ENCODE measurements at places on chromosomes 5 and 9.
A peak's percentile ranks its signal among the peaks of the same experiment; 100 is the strongest.

- DNase-seq = no peak
Observed at GRCh38 chr9:34510497-34511468, 12.0 kb downstream of the ENHO start.

GRCh38 chr5:98750693-98751092, 22.8 kb upstream of the RGMB start:
- no peak for DNase-seq

GRCh38 chr9:127232833-127233549, 31.6 kb upstream of the GARNL3 start:
- DNase-seq = no peak

- no peak for DNase-seq
Observed at GRCh38 chr9:134962065-134962972, 44.6 kb upstream of the FCN1 start.

DNA sequence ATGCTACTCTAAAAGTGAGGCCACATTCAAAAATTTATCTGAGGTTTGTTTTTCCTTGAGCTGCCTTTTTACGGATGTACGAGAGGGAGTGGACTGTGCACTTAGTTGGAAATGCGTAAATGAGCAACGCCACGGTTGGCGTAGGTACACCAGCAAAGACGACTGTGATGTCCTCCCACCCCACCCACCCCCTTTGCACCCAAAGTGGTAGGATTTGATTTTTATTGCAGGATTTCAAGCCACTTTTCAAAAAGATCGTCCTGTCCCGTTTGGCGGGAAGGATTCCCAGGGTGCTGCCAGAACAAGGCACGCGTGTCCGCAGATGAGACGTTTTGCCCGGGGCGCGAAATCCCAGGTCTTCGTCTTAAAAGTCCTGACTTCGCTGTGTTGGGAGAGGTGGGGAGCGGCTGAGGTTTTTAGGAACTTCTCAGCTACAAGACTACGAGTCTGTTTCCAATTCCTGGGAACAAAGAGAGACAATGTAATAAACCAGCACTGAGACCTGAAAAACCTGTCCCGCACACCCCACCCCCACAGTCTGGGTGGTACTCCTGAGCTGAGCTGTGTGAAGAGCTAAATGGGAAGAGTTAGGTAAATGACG, 1.0 kb upstream of the TLE1 start:
- no peak for DNase-seq

GRCh38 chr5:2138896-2139295, 256.2 kb upstream of the IRX4 start:
- DNase-seq = no peak

DNA sequence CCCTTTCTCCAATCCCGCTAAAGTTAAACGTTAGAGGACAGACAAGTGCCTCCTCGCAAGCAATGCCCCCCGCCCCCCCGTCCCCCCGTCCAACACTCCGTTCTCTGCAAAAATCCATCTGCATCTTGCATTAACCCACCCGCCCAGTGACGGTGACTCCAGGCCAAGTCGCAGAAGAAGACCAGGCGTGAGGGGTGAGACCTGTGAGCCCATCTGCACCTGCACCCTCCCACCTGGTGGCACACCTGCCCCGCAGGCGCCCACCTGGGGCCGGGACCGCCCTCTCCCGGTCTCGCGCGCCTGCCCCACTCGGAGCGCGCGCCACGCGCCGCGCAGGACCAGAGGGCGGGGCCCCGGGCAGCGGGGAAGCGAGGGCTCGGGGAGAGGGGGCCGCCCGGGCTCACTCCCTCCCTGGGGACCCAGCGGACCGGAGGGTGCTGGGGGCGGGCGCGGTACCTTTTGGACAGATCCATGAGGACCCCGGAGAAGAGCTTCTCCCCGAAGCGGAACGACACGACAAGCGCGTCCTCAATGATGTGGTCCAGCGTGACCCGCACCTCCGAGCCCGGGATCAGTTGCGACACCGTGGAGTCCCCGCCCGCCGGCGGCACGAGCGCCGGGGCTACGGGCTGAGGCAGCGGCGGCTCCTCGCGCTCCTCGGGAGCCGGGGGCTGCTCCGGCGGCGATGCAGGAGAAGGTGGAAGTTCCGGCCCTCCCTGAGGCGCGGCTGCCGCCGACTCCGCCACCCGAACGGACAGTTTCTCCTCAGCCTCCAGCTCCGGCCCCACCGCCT, 705 bp downstream of the PWWP2A start:
- peak; percentile 36 for DNase-seq

DNA sequence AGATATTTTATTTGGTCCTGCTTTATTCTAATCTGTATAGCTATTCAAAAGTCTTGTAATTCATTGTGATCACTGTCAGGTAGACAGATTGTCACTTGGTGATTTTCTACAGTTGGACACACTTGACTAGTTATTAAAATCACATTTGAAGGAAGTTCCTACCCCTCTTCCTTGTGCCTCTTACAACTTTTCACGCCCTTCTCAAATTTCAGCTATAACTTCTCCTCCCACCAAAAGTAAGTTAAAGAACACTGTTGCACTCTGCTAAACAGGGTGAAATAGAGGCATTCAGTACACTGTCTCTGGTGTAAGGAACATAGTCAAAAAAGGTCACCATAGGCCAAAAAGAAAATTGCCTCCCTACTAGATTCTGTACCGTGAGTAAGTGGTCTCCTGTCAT, 142.1 kb upstream of the POU5F2 start:
- DNase-seq = no peak

GRCh38 chr5:55173687-55174230, 782 bp upstream of the CDC20B start:
- DNase-seq = no peak

DNA sequence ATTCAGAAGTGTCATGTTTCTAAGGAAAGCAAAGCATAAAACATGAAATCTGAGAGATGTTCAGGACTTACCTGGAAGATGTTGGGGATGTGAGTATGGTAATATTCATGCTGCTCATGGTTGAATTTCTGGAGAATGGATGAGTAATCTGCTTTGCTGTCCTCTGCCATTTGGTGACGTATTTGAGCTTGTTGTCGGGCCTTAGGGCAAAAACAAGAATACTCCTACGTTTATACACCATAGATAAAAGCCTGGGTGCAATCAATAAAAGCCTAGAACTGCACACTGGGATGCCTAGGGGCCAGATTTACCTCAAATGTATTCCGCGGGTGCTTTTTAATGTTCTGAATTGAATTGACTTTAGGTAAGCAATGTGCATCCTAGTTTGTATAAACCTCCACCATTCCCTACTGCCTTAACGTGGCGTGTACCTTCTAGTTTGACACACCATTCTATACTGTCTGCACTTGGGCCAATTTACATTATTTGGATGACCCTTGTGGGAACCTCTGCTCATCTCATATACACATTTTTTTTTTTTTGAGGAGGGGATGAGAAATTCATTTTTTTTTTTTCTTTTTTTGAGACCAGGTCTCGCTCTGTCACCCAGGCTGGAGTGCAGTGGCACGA, 94.4 kb downstream of the USP20 start:
- no peak for DNase-seq

- peak; percentile 40 for DNase-seq
Observed at GRCh38 chr5:172450861-172451695, 3.2 kb downstream of the SH3PXD2B start.

- DNase-seq = no peak
Observed at GRCh38 chr9:87578625-87579024, 81.0 kb downstream of the DAPK1 start.

GRCh38 chr5:1789834-1790471, 9.7 kb downstream of the MRPL36 start:
- no peak for DNase-seq

DNA sequence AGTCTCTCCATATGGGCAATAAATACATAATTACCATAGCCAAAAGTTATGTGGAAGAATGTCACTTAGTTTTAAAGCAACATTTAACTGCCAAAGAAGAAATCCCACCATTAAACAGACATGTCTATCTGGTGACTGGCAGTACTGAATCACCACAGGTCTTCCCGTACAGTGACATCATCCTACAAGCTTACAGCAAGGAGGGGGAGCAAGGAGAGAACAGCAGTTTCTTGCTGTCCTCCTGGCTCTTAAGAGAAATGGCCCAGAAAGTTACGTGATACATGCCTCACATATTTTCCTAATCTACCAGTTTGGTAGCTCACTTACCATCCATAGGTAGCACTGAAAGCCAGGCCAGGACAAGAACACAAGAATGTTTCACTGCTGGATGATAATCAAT, 671.0 kb downstream of the DMRTA1 start:
- DNase-seq = no peak

GRCh38 chr9:78463750-78464149, 166.8 kb downstream of the PSAT1 start:
- DNase-seq = no peak

DNA sequence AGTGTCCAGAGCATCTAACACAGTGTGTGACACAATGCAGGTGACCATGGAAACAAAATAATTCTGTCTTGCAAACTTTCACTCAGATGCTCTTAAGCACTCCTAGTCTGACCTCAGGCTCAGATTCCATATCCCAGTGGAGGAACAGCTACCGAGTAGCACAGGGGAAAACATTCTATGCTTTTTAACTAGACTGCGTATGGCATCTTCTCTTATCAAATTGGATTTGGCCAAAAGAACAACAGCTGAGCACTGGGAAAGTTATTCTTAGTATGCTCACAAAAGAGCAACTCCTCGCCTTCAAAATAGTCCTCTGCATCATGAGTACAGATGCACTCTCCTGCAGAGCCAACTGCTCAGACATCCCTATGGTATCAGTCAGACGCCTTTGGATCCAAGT, 528.2 kb upstream of the DAP start:
- DNase-seq = no peak

DNA sequence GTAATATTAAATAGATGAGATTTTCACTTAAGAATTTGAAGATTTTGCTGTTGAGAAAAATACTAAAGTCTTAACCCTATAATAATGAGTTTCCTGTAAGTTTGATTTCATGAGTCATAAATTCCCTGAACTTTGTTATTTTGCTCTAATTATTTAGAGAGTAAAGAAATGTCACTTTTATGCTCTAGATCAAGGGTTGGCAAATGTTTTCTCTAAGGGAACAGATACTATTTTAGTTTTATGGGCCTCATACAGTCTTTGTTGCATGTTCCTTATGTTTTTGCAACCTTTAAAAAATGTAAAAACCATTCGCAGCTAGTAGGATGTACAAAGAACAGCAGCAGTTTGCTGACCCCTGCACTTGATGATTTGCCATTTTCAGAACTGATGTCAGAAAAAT, 480 bp upstream of the TXNDC8 start:
- no peak for DNase-seq

DNA sequence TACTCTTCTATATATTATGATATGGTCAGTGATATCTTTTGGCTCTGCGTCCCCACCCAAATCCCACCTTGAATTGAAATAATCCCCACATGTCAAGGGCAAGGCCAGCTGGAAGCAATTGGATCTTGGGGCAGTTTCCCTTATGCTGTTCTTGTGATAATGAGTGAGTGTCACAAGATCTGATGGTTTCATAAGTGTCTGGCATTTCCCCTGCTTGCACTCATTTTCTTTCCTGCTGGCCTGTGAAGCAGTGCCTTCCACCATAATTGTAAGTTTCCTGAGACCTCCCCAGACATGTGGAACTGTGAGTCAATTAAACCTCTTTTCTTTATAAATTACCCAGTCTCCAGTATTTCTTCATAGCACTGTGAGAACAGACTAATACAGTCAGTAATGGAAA, 45.0 kb upstream of the TNC start:
- DNase-seq = no peak

- no peak for DNase-seq
Observed at GRCh38 chr5:145791866-145792265, 43.3 kb downstream of the PRELID2 start.

- no peak for DNase-seq
Observed at GRCh38 chr9:115349542-115349941, 231.6 kb upstream of the TNC start.

DNA sequence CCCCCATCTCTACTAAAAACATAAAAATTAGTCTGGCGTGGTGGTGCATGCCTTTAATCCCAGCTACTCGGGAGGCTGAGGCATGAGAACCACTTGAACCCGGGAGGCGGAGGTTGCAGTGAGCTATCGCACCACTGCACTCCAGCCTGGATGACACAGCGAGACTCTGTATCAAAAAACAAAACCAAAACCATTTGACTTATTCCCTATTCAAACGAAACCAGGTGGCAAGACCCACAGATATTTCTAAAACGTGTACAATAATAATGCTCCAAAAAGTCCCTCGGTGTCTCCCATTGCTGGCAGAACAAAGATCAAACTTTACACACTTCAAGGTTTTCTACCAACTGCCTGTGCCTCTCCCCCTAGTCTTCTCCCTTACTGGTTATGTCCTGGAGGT, 29.8 kb downstream of the HMGCR start:
- DNase-seq = no peak

DNA sequence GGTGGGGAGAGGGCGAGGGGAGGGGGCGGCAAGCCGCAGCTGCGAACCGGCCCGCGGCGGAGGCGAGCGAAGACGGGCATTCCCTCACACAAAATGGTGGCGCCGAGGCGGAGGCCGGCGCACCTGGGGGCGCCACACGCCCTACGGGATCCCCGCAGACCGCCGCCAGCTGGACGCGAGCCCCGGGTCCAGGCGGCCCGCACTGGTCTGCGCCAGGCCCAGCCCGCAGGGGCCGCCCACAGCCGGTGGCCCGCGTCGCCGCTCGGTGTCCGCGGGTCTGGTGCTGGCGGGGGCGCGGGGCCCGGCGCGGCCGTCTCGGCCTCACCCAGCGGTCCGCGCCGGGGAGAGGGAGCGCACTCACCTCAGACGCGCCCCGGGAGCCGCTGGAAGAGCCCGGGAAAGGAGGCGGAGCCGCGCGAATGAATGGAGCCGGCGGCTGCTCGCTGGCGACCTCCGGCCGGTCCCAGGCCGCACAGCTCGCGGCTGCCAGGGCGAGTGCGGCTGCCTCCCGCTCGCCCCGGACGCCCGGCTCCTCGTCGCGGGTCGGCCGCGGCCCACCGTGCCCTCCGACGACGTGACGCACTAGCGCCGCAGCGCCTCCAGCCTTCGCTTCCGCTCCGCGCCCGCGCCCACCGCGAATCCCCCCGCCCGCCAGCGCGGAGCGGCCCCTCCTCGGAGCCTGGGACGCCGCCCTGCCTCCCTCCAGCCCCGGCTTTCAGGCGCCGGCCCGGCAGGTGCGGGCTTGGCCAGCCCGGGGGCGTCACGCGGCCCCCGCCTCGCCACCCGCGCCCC, at the start of gene FAM169A:
TSS of gene FAM169A (minus strand) at position 584 of the 792 bp plus-strand sequence. CDS start 24,711 bp downstream, outside the sequence.
- DNase-seq = peak; percentile 56

DNA sequence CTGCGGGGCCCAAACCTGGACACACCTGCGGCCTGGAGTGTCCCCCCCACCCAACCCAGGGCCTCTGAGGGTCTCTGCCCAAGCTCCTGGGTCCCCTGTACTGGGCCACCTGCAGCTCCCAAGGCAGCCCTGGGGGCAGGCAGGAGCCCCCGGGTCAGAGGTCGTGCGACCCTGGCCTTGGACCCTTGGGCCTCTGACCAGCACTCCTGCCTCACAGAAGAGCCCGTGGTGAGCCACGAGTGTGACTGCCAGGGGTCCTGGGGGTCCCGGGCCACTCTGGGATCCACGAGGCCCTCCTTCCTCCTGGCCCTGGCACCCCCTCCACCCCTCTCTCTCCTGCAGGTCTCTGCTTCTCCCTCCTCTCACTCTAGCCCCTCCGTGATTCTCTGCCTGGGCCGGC, 5.0 kb upstream of the PTGDS start:
- DNase-seq = no peak

DNA sequence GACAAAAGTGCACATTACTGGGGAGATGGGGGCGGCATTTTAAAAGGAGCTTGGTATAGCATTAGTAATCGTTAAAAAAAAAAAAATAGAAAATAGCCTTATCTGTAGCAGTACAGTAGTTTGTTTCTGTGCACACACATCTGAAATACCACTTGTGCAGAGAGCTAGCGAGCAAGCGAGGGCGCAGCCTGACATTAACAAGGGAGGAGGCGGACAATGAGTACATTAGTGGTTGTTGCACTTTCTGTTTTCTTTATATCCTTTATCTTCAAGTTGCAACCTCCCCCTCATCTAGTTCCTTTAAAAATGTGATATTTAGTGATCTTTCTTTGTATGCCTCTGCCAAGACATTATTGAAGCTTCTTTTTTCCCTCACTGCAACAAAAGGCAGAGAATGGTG, 880 bp upstream of the PTPDC1 start:
- no peak for DNase-seq

Measured in CD4-positive, alpha-beta T cell treated with Interleukin-4 for 1 hour (primary cell).